ENCODE measurements at places on chromosomes 13 and 19. TPM values are rescaled to one million over a fixed set of nuclear protein-coding genes. Genes with fewer than 3 reads are reported as not detected.

ADGRL1 gene
- total RNA-seq = 11.6 TPM

DNA sequence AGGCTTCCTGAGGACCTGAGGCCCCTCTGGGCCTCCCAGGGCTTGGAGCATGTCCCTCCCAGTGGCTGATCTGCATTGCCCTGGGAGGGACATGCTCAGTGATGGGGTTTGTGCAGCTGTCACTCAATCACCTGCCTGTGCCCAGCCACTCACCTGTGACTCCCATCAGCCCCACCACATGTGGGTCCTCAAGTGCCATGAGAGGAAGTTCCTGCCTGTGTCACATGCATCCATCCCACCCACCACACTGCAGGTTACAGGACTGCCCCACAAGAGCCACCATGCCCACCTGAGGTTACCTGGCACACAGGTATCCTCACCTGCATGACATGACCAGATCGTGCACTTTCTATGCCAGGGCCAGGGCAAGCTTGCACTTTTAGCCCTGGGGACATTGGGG lies 80.0 kb downstream of the SCGB2B2 start:
- DNase-seq = no peak

DNA sequence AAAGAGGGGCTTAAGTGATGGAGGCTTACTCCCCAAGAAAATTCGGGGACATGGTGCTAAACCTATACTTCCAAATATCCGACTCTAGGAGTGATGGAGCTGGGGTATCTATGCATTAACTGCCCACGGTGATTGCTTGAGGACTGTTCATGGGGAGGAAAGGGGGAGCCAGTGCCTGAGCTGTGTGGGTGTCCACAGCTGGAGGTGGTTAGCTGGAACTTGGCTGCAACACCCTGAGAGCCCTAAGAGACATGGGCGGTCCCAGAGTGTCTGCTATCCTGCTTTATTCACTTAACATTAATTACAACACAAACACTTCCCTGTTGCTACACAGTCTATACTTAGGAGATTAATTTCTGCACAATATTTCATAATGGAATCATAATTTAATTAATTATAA lies 28.1 kb upstream of the POMP start:
- DNase-seq = no peak

DNA sequence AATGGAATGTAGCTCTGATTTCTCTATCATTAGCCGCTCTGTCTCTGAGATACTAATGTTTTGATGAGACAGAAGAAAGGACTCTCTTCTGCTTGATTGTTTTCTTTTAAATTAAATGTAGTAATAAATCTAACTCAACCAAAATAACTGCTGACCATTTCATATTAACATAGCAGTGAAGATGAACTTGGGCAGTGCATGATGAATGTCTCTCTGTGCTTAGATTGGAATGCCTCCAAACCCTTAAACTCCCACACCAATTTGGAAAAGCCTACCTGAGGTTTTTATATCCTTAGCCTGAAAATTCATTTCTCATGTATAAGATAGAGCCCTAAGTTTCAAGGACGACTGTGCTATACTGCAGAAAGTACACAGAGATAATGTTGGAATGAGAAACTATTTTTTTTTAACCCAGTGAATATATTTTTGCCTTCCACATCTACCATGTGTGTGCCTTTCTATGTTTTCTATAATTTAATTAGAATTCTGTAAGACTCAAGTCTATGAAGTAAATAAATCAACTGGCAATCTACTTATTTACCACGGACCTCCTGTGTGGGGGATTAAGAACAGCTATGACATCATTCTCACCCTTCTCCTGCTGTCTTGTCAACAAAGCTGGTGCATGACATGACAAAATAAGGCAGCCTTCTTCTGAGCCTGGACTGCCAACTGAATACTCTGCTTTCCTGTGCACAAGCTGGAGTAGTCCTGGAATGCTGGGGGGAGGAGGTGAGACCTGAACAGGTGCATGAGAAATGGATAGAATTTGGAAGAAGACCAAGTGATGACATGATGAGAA lies 155.5 kb downstream of the FGF9 start:
- no peak for DNase-seq

DNA sequence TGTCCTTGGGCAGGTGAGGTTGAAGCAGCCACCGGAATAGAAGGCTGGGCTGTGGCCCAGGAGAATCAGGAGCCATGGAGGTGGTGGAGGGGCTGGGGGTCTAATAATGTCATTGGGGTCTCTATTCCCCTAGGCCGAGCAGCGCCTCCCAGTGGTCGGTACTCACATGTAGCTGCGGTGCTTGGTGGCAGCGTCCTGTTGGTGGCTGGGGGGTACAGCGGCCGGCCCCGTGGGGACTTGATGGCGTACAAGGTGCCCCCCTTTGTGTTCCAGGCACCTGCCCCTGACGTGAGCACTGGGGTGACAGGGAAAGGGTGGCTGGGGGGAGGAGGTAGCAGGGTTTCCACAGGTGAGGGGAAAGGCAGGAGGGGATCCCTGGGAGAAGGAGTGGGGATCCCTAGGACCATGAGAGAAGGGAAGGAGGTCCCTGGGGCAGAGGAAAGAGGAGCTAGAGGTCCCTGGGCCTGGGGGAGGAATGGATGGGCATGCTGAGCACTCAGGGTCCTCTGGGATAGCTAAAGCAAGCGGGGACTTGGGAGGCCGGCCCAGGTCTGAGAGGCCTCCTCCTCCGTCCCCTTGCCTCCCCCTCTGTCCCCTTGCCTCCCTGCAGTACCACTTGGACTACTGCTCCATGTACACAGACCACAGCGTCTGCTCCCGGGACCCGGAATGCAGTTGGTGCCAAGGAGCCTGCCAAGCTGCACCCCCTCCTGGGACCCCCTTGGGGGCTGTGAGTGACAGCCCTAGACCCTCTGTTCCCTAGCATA lies 18.1 kb downstream of the MEGF8 start:
- no peak for DNase-seq
